ENCODE measurements at places on chromosomes 5 and 9.

- no peak for DNase-seq
Measured at GRCh38 chr5:1909346-1909985, 26.7 kb upstream of the IRX4 start.

DNA sequence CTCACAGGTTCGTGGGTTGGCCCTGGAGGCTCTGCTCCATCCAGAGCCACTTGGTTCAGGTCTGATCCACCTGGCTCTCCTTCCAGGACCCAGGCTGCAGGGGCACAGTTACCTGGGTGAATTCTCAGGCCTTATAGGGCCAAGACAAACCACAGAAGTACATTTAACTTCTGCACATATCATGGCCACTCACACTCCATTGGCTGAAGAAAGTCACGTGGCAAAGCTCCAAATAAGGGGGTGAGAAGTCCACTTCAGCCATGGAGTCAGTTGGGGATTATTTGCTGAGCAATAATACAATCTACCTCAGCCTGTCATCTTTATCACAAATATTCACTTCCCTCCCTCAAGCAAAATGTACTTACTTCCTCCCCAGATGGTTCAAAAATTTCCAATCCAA lies 83.6 kb downstream of the MACROH2A1 start:
- DNase-seq = no peak

DNA sequence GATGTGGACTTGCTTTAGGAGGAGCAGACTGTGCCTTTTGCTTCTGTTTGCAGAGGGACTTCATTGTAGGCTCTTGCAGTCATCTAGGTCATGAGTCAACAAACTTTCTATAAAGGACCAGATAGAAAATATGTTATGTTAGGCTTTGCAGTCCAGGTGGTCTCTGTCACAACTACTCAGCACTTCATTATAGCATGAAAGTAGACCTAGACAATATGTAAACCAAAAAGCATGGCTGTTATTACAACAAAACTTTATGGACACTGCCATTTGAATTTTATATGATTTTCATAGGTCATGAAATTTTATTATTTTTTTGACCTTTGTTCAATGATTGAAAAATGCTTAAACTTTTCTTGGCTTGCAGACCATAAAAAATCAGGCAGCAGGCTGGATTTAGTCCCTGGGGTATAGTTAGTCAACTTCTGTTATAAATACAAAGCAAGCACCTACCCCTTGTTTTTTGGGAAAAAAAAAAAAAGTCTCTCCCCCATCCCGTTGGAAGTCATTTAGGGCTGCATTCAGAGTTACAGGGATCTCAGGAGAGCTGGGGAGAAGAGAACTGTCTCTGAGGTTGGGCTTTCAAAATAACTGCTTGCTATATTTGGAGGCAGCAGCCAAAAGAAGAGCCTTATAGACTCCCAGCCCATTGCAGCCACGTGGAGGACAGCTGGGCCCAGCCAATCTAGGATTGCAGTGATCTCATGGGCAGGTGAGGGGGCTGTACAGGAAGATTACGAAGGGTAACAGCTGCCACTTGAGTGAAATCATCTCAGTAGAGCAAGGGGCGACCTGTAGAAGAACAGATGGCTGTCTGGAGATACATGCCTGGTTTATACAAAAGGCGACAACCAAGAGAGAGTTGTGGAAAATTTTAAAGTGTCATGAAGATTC lies 136.6 kb upstream of the TNC start:
- DNase-seq = no peak

- no peak for DNase-seq
Measured at GRCh38 chr9:69252436-69252835, 72.6 kb upstream of the ENTREP1 start.

- no peak for DNase-seq
Measured at GRCh38 chr5:114327987-114328386, 33.9 kb upstream of the KCNN2 start.

DNA sequence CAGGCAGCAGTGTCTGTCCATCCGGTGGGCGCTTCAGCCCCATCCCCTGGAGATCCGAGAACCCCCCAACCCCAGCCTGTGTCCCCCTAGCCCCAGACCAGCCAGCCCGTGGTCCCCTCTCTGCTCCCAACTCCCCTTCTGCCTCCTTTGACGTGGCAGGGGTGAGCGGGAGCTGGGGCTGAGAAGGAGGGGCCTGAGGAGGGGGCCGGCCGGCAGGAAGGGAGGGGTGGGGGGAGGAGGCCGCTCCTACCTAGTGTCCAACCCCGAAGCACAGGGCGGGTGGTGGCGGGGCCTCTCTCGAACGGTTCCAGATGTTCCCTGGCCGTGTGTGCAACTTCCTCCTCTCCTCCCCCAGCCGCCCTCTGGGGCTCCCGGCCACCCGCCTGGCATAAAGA lies 31.0 kb downstream of the GOLGA2 start:
- peak; percentile 88 for DNase-seq

DNA sequence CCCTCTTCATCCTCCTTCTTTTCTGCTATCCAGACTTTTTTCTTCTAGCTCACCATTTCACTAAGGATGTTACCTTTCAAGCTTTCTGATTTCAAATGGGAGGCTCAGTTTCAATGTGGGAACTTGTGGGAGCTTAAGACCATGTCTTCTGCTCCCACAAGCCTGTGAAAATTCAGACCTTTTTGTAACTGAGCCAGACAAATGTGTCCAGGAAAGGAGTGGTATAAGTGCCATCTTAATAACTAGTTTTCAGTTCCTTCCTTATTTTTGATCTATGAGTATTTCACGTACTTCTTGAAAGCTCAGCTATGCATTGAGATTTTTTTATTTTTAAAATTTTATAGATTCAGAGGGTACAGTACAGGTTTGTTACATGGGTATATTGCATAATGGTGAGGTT lies 4.6 kb upstream of the ERCC6L2 start:
- DNase-seq = no peak

DNA sequence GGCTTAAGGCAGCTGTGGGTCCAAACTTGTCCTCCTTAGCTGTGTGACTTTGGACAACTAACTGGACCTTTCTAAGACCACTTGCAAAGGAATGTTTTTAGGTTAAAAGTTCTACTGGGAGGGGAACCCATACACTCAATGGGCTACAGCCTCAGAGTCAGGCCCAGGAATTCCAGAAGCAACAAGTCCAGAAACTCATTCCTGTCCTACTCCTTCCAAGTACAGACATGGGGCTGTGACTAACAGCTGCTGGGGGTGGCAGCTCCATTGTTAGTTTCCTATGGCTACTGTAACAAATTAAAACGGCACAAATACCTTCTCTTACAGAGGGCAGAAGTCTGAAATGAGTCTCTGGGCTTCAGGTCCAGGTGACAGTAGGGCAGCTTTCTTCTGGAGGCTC lies 12.4 kb upstream of the AKNA start:
- no peak for DNase-seq

DNA sequence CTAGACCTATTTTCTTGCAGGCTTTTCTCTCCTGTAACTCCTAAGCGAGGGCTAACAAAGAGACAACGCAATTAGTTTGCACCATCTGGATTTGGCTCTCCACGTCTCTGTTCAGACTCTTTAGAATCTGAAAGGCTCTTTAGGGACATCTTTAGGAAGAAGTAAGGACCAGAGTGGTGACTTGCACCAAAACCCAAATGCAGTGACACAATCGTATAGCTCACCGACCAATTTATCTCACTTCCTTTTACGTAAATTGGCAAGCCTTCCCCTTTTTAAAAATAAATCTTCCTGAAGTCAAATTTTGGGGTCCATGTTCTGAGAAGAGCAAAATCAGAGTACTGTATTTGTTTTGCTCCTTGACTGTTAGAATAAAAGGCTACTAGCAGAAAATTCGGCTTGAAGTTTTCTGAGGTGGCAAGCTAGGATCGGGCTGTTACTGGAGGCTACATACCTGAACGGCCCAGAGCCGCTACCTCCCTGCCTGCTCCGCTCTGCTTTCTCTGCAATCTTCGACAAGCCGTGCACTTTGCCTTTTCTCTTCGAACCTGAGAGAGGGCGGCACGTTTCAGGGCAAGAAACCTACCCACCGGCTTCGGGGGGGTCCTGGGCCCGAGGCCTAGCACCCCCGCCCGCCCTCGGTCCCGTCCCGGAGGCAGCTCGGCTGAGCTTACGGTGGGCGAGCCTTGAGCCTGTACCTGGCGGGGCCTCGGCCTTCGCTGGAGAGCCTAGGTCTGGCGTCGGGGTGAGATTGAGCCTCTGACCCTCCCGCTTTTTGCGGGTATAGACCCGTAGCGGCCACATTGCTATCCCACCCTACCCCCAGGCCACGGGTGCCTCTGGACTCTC lies 537 bp downstream of the MEIKIN start:
- DNase-seq = no peak

All from GM04504 (cell line).